ENCODE measurements at places on chromosomes 16 and 17. TPM values are rescaled to one million over a fixed set of nuclear protein-coding genes. Genes with fewer than 3 reads are reported as not detected.

TPSG1 gene
- not detected for total RNA-seq

TNRC6C gene
- 28.7 TPM for total RNA-seq

DNA sequence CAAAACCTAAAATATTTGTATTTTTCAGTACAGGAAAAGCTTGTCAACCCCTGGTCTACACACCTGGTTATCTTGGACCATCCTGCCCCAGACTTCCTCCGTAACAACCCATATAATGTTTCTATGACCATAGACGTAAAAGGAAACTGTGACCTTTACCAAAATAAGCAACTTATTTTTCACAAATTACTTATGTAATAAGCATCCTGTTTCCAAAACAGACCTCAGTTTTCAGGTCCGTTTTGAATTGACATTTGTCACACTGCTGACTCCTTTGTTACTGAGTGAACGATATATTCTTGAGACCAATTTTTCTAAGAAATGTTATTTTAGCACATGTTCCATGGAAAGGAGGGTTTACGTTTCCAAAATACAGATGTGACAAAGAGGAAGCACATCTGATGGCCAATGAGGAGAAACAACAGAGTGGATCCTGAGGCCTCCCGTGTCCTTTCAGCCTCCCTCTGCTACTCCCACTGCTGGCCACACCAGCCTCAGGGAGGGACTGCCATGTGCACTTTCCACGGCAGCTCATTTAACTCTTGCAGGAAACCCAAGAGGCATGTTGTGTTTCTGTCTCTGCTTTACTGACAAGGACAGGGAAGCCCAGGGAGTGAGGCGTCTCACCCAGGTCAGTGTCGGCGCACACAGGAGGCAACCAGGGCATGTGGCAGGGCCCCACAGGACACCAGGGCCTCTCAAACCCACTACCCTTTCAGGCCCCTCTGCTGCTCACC is 20.1 kb upstream of the ALDH3A1 start:
- no peak overlapping the region for H3K27ac ChIP-seq
- peaks cover 8% of the 10 kb centered on the region for H3K36me3 ChIP-seq
- peaks cover 2% of the 10 kb centered on the region for H3K4me1 ChIP-seq
- no peak overlapping the region for H3K4me3 ChIP-seq
- H3K27me3 ChIP-seq = no peaks in the 10 kb centered on the region

GRCh38 chr16:56475201-56475600 is 23.8 kb downstream of the OGFOD1 start:
- no peaks in the 10 kb centered on the region for H3K27me3 ChIP-seq
- H3K4me1 ChIP-seq = peaks cover 20% of the 10 kb centered on the region
- peaks cover 58% of the 10 kb centered on the region for H3K36me3 ChIP-seq

TBC1D3E gene
- not detected for total RNA-seq

TAC4 gene
- total RNA-seq = not detected

DNA sequence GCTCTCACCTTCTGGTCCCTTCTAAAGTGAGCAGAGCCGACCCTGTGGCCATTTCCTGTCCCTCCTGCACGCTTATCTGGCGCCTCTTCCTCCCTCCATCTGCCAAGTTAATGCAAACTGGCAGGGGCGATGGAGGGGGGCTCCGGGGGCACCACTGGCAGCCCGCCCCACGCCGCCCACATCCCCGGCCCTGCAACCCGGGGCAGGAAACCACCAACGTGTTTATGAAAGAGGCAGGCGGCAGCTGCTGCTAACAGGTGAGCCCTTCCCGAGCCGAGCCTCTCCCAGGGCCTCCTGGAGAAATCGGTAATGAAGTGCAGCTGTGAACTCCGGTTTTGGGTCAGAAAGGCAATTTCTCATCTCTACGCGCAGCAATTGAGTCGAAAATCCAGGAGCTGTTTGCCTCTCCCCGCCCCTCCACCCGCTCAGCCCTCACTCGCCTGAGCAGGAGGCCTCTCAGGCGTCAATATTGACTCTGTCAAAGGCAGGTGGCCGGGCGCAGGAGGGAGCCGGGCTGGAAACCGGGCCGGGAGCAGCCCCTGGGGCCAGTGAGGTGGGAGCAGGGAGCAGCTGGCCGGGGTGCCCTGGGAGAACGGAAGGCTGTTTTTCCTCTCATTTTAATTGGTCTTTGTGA is 164.4 kb upstream of the GSE1 start:
- H3K27me3 ChIP-seq = no peaks in the 10 kb centered on the region
- no peak overlapping the region for H3K4me3 ChIP-seq
- no peak overlapping the region for H3K27ac ChIP-seq
- DNase-seq = no peak
- no peaks in the 10 kb centered on the region for H3K36me3 ChIP-seq

Measured in osteocyte (in vitro differentiated cells).